ENCODE measurements at places on chromosomes 7 and 10. TPM values are rescaled to one million over a fixed set of nuclear protein-coding genes. Genes with fewer than 3 reads are reported as not detected.

The SPDYE3 gene
- 6.3 TPM for polyA plus RNA-seq

The SLC39A12 gene
- not detected for polyA plus RNA-seq

The DGKB gene
- polyA plus RNA-seq = 0.35 TPM

The ANAPC16 gene
- 122 TPM for polyA plus RNA-seq

The SLC26A4 gene
- 0.79 TPM for polyA plus RNA-seq

The RFC2 gene
- polyA plus RNA-seq = 34.2 TPM

The SLC16A12 gene
- polyA plus RNA-seq = 1.9 TPM

The INA gene
- polyA plus RNA-seq = 0.22 TPM

The SLC18A2 gene
- 0.27 TPM for polyA plus RNA-seq

The GNAT3 gene
- not detected for polyA plus RNA-seq

The TCERG1L gene
- polyA plus RNA-seq = 0.36 TPM

The PSPH gene
- 16.2 TPM for polyA plus RNA-seq

The HABP2 gene
- polyA plus RNA-seq = 0.10 TPM

The OR6B1 gene
- not detected for polyA plus RNA-seq

The SMKR1 gene
- polyA plus RNA-seq = not detected

The SGCE gene
- polyA plus RNA-seq = 119 TPM

The GPC2 gene
- 10.1 TPM for polyA plus RNA-seq

The MRLN gene
- 172 TPM for polyA plus RNA-seq

The TRIM50 gene
- polyA plus RNA-seq = 0.57 TPM

The PTPRN2 gene
- 2.0 TPM for polyA plus RNA-seq

The DLX6 gene
- not detected for polyA plus RNA-seq

The SPDYE1 gene
- 2.3 TPM for polyA plus RNA-seq

The PIK3CG gene
- polyA plus RNA-seq = 2.8 TPM

The RAMP3 gene
- 5.6 TPM for polyA plus RNA-seq

The CPA2 gene
- 0.28 TPM for polyA plus RNA-seq

The PSMC2 gene
- polyA plus RNA-seq = 90.3 TPM

The BBS9 gene
- polyA plus RNA-seq = 15.2 TPM

The FEZF1 gene
- 0.12 TPM for polyA plus RNA-seq

The PDE6C gene
- 0.75 TPM for polyA plus RNA-seq

The MEST gene
- 724 TPM for polyA plus RNA-seq

The GNGT1 gene
- polyA plus RNA-seq = not detected

The HEPACAM2 gene
- polyA plus RNA-seq = 0.09 TPM

The DNTT gene
- not detected for polyA plus RNA-seq

The GPRIN2 gene
- polyA plus RNA-seq = not detected

The MSMB gene
- not detected for polyA plus RNA-seq

The RPEL1 gene
- not detected for polyA plus RNA-seq

The KCP gene
- 2.2 TPM for polyA plus RNA-seq

The CNNM1 gene
- polyA plus RNA-seq = not detected

The ODAD2 gene
- polyA plus RNA-seq = 0.84 TPM

The DPY19L1 gene
- polyA plus RNA-seq = 16.0 TPM

Measured in hindlimb muscle (tissue), 1 donor.